NCI-H1436 treated with DMSO at 0.1 percent for 48 hours (cell line): ENCODE measurements at places on chromosomes 3 and 15.

- DNase-seq = no peak
These were observed 60.4 kb upstream of the COL6A6 start for GRCh38 chr3:130456540-130456939.

GRCh38 chr15:101810456-101810855 lies 1.5 kb upstream of the OR4F15 start:
- DNase-seq = no peak

DNA sequence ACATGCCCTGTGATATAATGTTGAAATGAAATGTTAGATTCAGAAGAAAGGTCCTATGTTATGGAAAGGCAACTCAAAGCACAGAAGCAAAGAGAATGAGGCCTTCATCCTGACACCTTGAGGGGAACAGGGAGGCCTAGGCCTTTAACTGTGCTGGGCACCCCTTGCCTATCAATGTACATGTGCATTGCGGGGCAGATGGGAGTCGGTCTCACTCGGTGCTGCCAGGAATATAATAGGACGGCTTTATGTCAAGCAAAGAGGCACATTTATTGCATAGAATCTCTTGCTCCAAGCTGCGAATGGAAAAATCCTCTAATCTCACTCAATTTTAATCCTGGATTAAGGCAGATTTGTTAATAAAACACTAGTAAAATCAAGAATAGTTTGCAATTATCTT lies 301.0 kb upstream of the SOX14 start:
- DNase-seq = no peak

GRCh38 chr3:101988596-101988995 lies 139.3 kb downstream of the NFKBIZ start:
- DNase-seq = no peak

GRCh38 chr3:160893207-160893606 lies 137.2 kb downstream of the PPM1L start:
- DNase-seq = no peak

GRCh38 chr3:192246847-192247559 lies 480.3 kb downstream of the FGF12 start:
- no peak for DNase-seq

- no peak for DNase-seq
These were observed 121.0 kb upstream of the NUDT16 start for GRCh38 chr3:131260525-131260924.

GRCh38 chr3:120742849-120743365 lies 363 bp downstream of the GTF2E1 start:
- no peak for DNase-seq

GRCh38 chr3:55292360-55292759 lies 194.7 kb downstream of the WNT5A start:
- DNase-seq = no peak

DNA sequence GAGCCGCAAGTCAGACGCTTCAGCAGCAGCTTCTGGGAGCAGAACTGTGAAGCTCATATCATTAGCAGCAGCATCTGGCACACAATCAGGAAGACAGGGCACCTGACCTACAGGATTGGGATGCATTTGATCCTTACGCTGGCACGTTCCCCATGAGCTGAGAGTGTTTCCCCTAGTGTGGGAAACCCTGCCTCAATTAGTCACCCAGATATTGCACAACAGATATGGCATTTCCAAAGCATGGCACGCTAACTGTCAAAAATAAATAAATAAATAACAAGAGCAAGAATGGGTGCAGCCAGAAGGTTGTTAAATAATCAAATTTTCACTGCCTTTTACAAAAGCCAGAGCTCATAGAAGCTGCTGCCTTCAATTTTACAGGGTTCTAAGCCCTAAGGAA lies 189.6 kb upstream of the THBS1 start:
- no peak for DNase-seq

- DNase-seq = no peak
These were observed 60.7 kb downstream of the DUT start for GRCh38 chr15:48391950-48392349.
